ENCODE measurements at places on chromosomes 3 and 15.

- DNase-seq, result no peak
These were observed 30.3 kb downstream of the UMPS start for GRCh38 chr3:124760601-124761000.

- no peak for DNase-seq
These were observed 1.1 kb upstream of the KPNA4 start for GRCh38 chr3:160566499-160566898.

GRCh38 chr3:192841428-192841827, 76.2 kb downstream of the MB21D2 start:
- no peak for DNase-seq

GRCh38 chr3:105423397-105423796, 56.7 kb downstream of the ALCAM start:
- DNase-seq, result no peak

- DNase-seq, result no peak
These were observed 27.3 kb downstream of the PTPN23 start for GRCh38 chr3:47407896-47408838.

DNA sequence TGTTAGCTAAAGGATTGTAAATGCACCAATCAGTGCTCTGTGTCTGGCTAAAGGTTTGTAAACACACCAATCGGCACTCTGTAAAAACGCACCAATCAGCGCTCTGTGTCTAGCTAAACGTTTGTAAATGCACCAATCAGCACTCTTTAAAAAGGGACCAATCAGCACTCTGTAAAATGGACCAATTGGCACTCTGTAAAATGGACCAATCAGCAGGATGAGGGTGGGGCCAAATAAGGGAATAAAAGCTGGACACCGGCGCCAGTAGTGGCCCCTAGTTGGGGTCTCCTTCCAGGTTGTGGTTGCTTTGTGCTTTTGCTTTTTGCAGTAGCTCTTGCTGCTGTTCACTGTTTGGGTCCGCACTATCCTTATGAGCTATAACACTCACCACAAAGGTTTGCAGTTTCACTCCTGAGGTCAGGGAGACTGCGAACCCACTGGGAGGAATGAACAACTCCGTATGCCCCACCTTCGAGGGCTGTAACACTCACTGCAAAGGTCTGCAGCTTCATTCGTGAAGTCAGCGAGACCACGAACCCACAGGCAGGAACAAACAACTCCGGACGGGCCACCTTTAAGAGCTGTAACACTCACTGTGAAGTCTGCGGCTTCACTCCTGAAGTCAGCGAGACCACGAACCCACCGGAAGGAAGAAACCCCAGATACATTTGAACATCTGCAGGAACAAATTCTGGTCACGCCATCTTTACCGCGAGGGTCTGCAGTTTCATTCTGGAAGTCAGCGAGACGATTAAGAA, 1.1 kb upstream of the SUCLG2 start:
- peak; percentile 82 for DNase-seq

DNA sequence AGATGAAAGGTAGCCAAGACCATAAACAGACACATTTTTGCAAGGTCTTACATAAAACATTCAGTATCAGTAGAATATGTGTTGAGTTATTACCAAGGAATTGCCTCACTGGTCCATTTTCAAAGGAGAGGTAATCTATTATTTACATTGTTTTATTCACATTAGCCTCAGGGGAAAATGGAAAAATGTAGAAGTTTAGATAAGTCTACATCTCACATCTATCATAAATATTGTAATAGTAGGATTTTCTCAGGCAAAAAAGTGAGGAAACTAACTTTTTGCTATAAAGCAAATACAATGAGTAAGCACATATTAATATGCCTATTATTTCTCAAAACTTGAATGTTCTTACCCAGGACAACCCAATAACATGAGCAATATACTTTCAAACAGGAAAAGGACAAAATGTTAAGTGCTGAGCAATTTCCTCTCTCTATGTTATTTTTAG, 184.6 kb upstream of the AGTR1 start:
- no peak for DNase-seq

DNA sequence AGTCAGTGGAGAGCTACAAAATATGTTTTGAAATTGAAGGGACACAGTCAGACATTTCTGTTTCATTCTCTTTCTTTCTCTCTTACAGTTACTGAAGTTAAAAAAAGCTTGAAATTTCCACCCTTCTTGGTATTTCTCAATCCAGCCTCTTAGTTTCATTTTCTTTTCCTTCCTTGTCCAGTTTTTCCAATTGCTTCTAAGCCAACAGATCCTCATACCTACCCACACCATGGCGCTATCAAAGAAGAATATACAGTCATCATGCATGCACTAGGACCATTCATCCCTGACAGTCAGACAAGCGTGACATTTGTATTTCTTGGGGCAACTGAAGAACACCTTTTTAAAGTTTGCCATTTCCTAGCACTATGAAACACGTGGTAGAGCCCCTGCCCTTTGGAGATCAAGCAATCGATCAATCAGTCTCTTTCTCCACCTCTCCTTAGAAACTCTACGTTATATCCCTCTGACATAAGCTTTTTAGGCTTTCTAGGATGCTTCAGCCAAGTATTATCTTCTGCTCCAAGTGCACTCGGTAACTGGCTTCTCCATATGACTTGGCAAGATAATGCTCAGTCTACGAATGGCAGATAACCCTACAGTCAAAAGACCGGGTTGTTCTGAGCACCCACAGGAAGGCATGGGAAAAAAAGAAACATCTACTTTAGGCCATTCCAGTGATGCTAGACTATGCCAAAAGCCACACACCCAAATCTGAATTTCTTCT, 65.4 kb downstream of the FBN1 start:
- DNase-seq, result no peak

DNA sequence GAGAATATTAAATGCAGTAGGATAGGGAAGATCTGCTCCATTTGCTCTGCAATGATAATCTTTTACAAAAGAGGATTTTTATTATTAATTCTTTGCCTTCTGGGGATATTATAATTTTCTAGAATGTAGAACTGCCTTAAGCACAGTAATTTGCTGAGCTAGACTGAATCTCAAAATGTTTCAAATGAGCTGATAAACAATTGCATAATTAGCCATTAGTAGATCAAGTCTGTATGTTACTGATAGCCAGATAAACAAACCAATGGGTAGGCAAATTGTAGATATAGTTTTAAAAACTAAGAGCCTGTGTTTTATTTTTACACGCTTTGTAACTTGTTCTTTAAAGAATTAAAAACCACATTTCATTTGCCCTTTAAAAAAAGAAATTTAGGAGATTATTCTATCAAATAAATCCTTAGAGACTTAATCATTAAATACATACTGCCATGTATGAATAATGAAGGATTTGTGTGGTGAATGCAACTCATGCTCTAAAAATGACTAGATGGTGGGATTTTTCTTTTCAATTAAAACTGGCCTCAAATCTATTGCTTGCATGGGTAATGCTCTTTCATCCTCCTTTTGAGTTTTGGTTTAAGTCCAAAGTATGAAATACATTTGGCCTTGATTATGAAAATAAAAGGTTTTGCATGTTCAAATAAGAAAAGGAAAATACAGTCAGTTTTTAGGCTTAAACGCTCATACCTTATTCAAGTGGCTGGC, 32.6 kb upstream of the NANOGP8 start:
- DNase-seq, result no peak

DNA sequence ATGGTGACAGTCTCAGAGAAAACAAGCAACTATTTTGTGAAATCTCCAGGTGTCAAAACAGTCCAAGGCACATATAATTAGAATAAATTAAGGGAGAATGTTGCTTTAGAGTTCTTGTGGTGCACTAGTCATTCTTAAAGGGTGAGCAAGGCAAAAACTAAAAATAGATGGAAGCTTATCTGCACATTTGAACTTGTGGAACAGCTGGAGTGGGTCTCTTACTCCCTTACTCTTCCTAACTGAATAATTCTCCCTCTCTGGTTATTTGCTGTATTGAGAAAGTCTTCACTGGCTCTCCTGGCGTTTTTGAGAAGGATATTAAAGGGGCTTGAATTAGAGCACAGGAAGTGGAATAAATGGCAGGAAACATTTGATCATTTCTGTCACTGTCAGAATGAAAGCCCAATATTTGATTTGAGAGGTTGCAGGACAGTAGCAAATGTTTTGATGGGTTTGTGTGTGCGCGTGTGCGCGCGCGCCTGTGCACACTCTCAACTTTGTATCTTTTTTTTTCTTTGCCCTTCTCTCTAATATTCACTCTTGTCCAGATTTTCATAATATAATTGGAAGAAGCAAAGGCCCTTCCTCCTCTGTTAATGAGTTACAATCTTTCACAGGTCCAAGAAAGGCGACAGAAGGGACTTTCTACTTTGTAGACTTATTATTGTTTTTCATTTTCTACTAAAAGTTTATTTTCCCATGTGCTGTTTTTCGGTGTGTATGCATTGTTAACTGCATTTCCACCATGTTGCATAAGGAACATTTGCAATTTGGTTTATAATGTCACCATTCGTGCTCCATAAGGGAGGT, 40.9 kb downstream of the AKAP13 start:
- DNase-seq, result no peak

GRCh38 chr3:20056725-20057611, 16.7 kb downstream of the KAT2B start:
- peak; percentile 35 for DNase-seq

GRCh38 chr15:81105545-81105944, 28.5 kb upstream of the CFAP161 start:
- DNase-seq, result no peak

DNA sequence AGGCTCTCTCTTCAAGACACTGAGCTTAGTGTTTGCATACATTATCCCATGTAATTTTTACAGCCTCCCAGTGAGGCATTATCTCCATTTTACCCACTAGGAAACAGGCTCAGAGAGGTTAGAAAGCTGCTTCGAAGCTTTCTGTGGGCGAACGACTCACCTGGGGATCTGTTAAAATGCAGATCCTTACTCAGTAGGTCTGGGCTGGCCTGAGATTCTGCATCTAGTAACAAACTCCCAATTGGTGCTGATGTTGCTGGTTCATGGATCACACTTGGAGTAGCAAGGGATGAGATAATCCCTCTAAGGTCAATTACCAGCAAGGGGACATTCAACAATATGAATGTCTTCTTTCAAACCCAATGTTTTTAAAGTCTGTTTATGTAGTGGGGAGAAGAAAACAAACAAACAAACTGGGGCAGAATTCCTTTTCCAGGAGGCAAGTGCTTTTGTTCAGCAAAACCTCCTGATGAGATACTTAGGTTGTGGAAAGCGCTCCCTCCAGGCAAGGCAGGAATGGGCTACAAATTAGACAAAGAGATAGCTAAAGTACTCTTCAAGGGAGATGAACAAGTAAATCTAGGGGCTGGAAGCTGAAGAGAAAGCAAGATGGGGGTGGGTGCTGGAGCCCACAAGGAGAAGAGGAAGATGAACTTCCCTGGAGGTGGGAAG, 311.9 kb downstream of the SHQ1 start:
- DNase-seq, result no peak

DNA sequence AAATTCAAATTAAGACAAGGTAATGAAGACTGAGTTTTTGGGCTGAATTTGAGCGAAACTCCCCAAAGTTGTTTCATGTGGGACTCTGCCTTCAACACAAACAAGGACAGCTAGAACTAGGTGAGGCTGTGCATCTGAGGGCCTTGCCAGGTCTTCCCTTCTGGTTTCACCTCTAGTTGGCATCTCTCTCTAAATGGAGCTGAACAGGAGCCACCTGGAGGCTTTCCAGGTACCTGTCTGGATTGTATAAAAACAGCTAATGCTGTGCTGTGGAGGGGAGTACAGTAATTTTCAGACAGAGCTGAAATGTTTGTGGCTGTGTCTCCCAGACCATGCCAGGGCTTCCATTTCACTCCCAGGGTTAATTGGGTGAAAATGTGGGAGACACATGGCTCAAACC, 27.1 kb downstream of the TRIM71 start:
- no peak for DNase-seq

GRCh38 chr3:5226783-5227182, 39.3 kb downstream of the EDEM1 start:
- no peak for DNase-seq

DNA sequence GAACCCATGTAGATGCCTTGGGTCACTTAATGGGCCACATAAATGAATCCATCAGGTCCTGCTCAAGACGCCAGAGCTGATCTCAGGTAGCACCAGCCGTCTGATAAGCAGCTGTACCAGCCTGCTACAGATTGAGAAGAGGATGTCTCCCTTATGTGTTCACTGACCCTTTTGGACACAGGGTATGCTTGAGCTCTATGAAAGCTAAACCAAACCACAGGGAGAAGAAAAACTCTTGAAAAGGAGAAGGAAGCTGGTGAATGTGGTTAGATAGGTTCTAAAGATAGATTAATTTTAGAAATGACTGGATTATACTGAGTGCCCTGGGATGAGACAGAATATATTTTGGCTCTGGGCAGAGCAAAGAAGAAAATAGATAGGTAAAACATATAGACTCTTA, 187.5 kb downstream of the SPATA16 start:
- no peak for DNase-seq

DNA sequence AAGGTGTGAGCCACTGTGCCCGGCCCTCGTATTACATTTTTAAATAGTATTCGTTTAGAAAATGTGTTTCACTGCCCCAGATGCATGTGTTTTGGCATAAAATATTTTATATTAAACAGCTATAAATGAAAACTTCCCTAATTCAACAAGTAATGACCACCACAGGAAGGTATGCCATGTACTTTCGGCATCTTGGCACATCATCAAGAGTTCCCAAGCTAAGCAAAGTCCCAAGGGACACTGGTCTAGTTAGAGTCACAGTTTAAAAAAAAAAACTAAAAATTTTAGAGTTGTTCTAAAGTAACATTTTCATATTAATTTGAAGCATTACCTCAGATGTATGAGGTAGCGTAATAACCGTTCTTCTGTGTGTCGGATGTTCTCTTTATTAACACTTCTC, 15.6 kb upstream of the ARPP19 start:
- DNase-seq, result no peak

DNA sequence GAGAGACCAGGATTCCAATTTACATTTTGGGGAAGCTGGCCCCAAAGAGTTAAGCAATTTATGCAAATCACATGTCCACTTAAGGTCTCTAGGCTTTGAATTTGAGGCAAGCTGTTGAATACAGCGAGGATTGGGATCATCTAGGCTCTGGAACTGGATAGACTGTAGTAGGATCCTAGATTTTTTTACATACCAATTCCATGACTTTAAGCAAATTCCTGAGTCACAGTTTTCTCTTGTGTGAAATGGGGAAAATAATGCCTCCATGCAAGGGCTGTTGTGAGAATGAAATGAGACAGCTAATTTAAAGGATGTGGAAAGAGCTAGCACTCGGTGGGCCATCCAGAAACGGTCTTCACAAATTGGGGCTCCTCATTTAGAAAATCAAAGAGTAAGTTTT, 103.4 kb downstream of the MINAR1 start:
- no peak for DNase-seq

DNA sequence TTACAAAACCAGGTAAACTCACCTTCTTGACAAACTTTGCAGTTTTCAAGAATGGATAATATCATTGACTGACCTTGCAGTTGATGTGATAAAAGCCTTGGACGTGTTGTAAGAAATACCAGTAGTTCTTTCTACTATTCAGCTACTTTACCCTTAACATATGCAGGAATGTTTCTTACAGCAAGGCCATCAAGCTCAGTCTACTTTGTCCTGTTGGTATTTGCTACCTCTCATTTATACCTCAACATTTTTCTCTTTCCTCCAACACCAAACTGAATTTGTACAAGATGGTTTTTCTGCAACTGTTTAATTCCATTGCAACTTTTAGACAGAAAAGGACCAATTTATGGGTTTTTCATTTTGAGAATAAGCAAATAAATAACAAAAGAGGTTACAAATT, 147.4 kb upstream of the BCHE start:
- DNase-seq, result no peak

GRCh38 chr15:33126559-33127290, 67.8 kb downstream of the FMN1 start:
- DNase-seq, result peak; percentile 90

- no peak for DNase-seq
These were observed 283.0 kb upstream of the VEPH1 start for GRCh38 chr3:157786211-157786610.
